ENCODE measurements at places on chromosomes 2 and 18. TPM values are rescaled to one million over a fixed set of nuclear protein-coding genes. Genes with fewer than 3 reads are reported as not detected.

- no peak overlapping the region for H3K27ac ChIP-seq
- H3K36me3 ChIP-seq = no peaks in the 10 kb centered on the region
- H3K27me3 ChIP-seq = no peaks in the 10 kb centered on the region
Observed at GRCh38 chr18:848062-848861, 36.2 kb upstream of the YES1 start.

DNA sequence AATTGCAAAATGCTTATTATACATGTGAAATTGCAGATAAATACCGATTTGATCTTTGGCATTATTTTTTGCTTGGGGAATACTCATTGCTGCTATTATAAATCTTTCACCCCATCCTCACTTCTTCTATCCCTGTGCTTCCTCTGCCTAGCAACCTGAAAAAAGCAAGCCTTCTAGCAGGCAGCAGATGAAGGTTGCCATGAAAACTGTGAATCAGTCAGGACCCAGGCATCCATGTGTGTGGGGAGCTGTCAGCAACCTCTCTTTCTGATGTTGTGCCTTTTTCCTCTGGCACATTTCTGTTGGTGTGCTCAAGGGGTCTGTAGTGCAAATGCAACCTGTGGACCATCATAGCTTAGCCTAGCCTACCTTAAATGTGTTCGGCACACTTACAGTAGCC, 364.2 kb downstream of the LRRTM1 start:
- H3K27me3 ChIP-seq = no peaks in the 10 kb centered on the region
- no peak overlapping the region for H3K4me3 ChIP-seq
- no peaks in the 10 kb centered on the region for H3K4me1 ChIP-seq

DNA sequence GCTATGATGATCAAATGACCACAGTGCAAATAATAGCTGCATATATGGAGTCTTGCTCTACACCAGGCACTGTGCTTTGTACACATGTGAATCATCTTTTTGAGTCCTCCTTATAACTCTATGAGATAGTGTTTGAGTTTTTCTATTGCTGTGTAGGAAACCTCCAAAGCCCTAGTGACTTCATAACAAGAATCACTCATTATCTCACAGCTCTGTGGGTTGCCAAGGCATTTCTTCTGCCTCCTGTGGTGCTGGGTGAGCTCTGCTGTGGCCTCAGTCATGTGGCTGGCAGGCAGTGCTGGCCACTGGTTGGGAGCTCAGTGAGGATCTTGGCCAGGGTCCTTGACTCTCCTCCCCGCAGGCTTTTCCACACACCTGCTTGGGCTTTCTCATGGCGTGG, 153.4 kb downstream of the CAPN13 start:
- H3K36me3 ChIP-seq = no peaks in the 10 kb centered on the region
- H3K27me3 ChIP-seq = no peaks in the 10 kb centered on the region
- H3K27ac ChIP-seq = no peak overlapping the region
- no peak overlapping the region for H3K4me3 ChIP-seq
- H3K4me1 ChIP-seq = no peaks in the 10 kb centered on the region

DNA sequence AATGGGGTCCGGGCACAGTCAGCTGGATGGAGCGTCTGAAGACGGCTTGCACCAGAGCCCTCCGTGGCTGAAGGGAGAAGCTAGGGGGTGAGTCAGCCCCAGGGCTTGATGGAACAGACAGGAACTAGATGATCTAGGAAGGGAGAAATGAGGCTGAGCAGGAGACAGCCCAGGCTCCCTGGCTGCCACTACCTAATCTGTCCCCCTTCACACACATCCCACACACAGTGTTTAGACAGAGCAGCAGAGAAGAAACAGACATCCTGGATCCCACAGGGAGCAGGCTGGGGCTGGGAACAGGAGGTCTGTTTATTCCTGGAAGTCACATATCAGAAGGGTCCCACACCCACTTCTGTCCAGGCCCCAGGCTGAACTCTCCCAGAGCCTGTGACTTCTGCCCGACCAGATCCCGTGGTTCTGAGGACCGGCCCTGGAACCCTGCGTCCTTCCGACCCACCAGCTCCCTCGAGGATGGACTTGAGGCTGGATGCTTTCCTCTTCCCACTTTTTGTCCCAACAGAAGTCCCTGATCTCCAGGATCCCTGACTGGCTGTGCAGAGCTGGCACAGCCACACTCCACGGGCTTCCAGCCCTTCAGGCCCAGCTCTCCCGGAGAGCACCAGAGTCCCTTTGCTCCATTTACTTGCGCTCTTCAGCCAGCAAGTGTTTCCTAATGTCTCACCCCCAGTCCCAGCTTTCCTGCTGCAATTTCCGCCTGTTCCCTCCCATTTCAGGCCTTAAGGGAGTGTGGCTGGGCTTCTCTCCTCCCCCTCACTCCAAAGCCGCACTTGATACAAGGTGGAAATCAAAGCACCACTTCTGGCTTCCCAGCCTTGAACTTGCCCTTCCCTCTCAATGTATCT, 1.5 kb upstream of the GPBAR1 start:
- H3K36me3 ChIP-seq = peaks cover 33% of the 10 kb centered on the region
- no peaks in the 10 kb centered on the region for H3K27me3 ChIP-seq
- H3K27ac ChIP-seq = peak overlapping the region; percentile 85
- peaks cover 64% of the 10 kb centered on the region for H3K4me1 ChIP-seq

DNA sequence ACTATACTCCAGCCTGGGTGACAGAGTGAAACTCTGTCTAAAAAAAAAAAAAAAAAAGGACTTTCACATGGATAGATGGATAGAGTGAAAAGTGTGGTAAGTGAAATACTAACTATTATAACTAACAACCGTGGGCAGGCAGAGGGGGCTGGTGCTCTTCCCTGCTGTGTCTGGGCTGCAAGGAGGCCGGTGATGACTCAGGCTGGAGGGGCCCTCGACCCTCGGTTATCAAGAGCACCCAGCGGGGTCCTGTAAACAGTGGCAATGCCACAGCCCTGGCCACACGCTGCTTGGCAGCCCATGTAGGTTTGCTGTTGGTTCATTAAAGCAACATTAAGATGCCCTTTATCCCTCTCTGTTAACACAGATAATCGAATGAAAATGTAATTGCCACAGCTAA, 184.8 kb upstream of the RAB12 start:
- no peak overlapping the region for H3K27ac ChIP-seq
- no peaks in the 10 kb centered on the region for H3K4me1 ChIP-seq
- no peaks in the 10 kb centered on the region for H3K36me3 ChIP-seq
- H3K27me3 ChIP-seq = no peaks in the 10 kb centered on the region
- no peak for DNase-seq

- peaks cover 35% of the 10 kb centered on the region for H3K36me3 ChIP-seq
- H3K4me1 ChIP-seq = peaks cover 64% of the 10 kb centered on the region
- DNase-seq = no peak
- peak overlapping the region; percentile 92 for H3K4me3 ChIP-seq
- no peaks in the 10 kb centered on the region for H3K27me3 ChIP-seq
Observed at GRCh38 chr2:43222475-43223309, 3.7 kb downstream of the ZFP36L2 start.

GRCh38 chr2:36918307-36918706, 48.0 kb downstream of the STRN start:
- H3K27me3 ChIP-seq = no peaks in the 10 kb centered on the region
- no peaks in the 10 kb centered on the region for H3K36me3 ChIP-seq
- no peak overlapping the region for H3K4me3 ChIP-seq
- H3K4me1 ChIP-seq = no peaks in the 10 kb centered on the region
- DNase-seq = no peak
- H3K27ac ChIP-seq = no peak overlapping the region

GRCh38 chr2:187093771-187094412, 244.9 kb upstream of the ZSWIM2 start:
- H3K4me1 ChIP-seq = no peaks in the 10 kb centered on the region
- no peak overlapping the region for H3K27ac ChIP-seq
- no peaks in the 10 kb centered on the region for H3K36me3 ChIP-seq

GRCh38 chr18:51150113-51150700, 47.3 kb downstream of the MEX3C start:
- no peaks in the 10 kb centered on the region for H3K4me1 ChIP-seq
- H3K4me3 ChIP-seq = no peak overlapping the region
- no peak for DNase-seq
- no peaks in the 10 kb centered on the region for H3K36me3 ChIP-seq
- H3K27ac ChIP-seq = no peak overlapping the region

- H3K36me3 ChIP-seq = no peaks in the 10 kb centered on the region
- H3K4me3 ChIP-seq = no peak overlapping the region
- H3K27me3 ChIP-seq = no peaks in the 10 kb centered on the region
- DNase-seq = no peak
- H3K4me1 ChIP-seq = no peaks in the 10 kb centered on the region
- no peak overlapping the region for H3K27ac ChIP-seq
Observed at GRCh38 chr18:61975526-61976326, 82.9 kb upstream of the RNF152 start.

- no peaks in the 10 kb centered on the region for H3K27me3 ChIP-seq
- H3K4me3 ChIP-seq = no peak overlapping the region
- no peak for DNase-seq
- H3K36me3 ChIP-seq = peaks cover 56% of the 10 kb centered on the region
- no peaks in the 10 kb centered on the region for H3K4me1 ChIP-seq
Observed at GRCh38 chr2:10444463-10444862, 3.7 kb downstream of the ODC1 start.

The DNER gene
- 17.6 TPM for total RNA-seq

The PLCL1 gene
- 26.8 TPM for total RNA-seq

The SMYD1 gene
- total RNA-seq = 74.8 TPM
